CD4-positive, alpha-beta T cell treated with Interferon alpha-2 for 1 hour (primary cell): ENCODE measurements at places on chromosomes 4 and X.

- peak; percentile 33 for DNase-seq
Measured at GRCh38 chr4:67581208-67581857, 22.8 kb downstream of the STAP1 start.

DNA sequence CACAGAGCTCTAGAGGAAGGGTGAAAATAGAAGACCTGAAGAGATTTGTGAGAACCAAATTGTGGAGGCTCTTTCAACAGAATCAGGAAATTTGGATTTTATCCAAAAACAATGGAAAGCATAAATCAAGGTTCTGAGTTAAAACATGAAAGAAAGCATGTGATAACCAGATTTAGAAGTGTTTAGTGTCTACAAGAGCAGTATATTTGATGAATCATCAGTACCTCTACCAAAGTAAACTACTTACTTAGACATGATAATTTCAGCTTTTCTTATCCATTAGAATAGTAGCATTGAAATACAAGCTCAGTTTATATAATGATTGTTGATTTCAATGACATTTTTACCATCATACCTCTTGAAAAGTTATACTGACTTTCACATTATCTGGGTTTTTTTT, 25.9 kb upstream of the INTU start:
- no peak for DNase-seq

DNA sequence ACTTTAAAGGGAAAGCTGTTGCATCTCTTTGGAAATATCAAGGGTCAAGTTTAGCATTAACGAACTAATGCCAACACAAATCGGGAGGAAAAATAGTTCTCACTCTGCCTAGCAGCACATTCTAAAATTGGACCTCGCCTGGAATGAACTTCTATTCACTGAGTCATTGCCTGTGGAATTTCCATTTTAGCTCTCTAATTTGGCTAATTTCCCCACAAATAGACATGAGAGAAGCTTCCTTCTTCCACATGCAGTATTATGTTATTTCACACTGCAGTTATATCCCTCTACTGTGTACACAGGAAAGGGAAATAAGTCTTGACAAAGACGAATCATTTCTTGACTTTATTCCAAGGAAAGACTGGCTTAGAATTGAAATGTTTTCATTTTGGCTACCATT, 9.3 kb downstream of the ZXDA start:
- no peak for DNase-seq

GRCh38 chrX:149129767-149130166, 375.3 kb downstream of the IDS start:
- no peak for DNase-seq

DNA sequence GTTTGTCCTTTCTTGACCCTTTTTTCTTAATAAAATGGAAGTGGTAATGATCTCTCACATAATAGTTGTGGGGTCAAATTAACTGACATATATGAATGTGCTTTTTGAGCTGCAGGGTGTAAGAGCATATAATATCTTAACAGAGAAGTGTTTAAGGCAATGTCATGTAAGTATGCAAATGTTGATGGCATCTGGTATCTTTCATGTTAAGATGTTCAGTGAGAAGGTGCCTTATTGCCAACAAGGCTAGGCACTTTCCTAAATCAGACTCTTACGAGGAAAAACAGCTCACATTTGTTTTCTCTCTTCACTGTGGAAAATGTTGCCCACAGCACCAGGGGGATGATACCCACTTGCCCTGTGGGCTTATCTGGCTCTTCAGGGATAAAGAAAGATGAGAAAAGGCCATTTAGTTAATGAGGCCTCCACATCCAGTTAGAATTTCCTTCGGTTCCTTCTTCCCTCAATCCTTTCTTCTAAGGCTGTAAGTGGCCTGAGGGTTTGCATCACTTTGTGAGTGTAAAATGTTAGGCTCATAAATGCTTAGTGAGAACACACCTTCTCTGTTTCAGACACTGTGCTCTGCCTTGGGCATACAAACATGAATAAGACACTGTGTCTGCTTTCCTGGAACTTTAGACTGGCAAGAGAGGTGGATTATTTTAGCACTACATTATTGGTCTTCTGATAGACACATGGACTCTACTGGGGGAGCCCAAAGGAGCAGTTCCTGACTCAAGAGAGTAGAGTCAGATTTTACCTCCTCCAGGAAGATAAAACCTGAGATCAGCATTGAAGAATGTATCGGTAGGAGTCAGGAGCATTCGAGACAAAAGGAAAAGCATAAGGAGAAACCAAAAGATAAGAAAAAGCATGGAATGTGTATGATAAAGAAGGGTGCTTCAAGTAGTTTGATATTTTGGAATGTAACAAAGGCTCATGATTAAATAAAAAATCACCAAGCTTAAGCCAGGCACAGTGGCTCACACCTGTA, 135.5 kb downstream of the SOWAHB start:
- no peak for DNase-seq

- DNase-seq = no peak
Measured at GRCh38 chr4:158754385-158755180, 14.2 kb upstream of the FNIP2 start.

GRCh38 chrX:86604607-86605006, 456.4 kb downstream of the DACH2 start:
- DNase-seq = no peak

- no peak for DNase-seq
Measured at GRCh38 chr4:78513411-78513975, 38.1 kb upstream of the ANXA3 start.

DNA sequence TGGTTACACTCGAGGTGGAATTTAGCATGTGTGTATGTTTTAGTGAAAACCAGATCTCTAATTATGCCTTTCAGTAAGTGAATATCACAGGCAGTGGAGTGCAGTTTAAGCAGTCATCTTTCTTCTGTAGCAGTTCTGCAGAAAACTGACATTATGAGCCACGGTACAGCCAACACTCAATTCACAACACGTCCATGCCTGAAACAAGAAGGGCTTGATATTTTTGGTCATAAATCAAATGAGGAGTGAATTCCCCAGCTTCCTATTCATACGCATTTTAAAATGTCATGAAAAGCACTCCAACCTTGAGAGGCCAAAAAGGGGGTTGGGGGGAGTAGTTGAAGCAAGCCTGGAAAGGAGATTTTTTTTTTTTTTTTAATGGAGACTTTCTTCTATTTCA, 316.7 kb downstream of the ARHGAP10 start:
- no peak for DNase-seq

- DNase-seq = no peak
Measured at GRCh38 chr4:175413561-175413960, 398.5 kb downstream of the GPM6A start.

- no peak for DNase-seq
Measured at GRCh38 chr4:110075083-110075738, 123.2 kb downstream of the ELOVL6 start.

DNA sequence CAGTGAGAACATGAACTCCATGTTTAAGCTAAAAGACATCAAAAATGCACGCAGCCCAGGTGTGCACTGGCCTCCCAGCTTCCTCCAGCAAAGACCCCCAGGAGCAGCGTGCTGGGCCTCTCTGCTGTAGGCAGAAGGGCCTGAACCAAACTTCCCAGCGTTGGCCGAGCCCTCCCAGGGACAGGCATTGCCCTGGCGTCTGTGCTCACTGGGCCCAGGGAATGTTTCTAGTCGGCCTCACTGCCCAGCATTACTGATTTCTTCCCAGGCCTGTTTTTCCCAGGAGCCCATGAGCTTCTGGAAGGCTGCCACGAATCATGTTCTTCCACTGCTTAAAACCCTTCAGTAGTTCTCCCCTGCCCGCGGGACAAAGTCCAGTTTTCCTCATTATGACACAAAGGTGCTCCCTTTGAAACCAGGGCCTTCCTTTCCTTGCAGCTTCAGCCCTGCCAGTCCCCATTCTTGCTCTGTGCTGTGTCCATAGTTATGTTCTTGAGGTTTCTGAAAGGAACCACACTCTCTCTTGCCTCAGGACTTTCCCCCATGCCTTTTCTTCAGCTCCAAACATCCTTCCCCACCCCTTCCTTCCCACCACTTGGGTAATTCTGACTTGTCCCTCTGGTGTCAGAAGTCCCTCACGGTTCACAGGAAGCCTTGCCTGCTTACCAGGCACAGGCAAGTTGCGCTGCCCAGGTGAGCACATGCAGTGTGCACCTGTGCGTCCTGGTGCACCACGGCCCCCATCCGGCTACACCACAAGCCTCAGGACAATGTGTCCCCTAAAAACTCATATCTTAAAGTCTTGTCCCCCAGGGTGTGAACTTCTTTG, 93.4 kb upstream of the ENPP6 start:
- DNase-seq = no peak

GRCh38 chrX:38150993-38151392, 69.7 kb downstream of the SRPX start:
- DNase-seq = no peak

DNA sequence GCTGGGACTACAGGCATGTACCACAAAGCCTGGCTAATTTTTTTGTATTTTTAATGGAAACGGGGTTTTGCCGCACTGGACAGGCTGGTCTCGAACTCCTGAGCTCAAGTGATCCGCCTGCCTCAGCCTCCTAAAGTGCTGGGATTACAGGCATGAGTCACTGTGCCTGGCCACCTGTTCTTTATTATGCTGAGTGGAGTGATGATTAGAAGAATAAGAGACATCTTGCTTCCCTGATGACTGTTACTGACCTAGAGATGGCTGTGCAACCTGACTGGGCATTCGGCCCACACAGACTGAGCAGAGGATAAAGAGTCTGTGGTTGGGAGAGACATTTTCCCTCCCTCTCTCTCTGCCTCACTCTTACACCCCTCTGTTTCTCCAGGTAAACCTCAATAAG, 56.7 kb downstream of the SPINK2 start:
- no peak for DNase-seq

- no peak for DNase-seq
Measured at GRCh38 chrX:109344678-109345077, 137.2 kb downstream of the GUCY2F start.

- no peak for DNase-seq
Measured at GRCh38 chr4:177182166-177182565, 127.5 kb upstream of the NEIL3 start.

DNA sequence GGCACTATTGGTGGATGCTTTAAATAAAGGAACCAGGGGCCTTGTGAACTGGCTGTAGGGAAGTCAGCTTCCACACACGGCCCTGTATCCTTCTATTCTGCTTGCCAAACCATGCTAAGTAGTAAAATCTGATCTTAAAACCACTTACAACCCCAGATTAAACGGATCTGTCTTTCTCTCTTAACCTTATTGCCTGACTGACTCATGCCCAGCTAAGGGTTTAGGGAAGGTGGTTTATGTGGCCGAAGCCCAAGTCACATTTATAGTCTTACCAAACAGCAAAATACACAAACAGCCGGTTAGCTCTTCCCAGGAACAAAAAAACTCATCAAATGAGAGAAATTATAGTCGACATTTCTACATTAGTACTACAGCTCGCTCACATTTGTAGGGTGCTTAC, 988.4 kb upstream of the TENM3 start:
- no peak for DNase-seq

DNA sequence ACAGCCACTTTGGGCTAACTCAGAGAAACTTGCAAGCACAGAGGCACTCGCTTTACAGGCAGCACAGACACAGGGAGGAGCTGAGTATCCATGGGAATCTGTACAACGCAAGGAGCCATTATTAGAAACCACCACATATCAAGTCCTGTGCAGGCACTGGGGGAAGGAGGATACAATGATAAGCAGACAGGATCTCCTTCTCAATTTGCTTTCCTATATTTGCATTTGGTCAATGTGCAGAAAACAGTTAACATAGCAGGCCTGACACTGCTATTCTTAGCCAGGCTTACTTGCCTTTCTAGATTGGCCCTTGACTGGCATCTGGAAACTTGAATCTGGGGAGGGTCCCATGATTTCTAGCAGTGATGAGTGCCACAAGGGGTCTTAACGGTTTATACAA, 65.8 kb downstream of the TEC start:
- no peak for DNase-seq
